ENCODE measurements at places on chromosomes 3 and 15. TPM values are rescaled to one million over a fixed set of nuclear protein-coding genes. Genes with fewer than 3 reads are reported as not detected.

The MAP6D1 gene
- 0.34 TPM for polyA plus RNA-seq

The DAPK2 gene
- 0.63 TPM for polyA plus RNA-seq

The EFHB gene
- 0.42 TPM for polyA plus RNA-seq

The PLS1 gene
- polyA plus RNA-seq: 11.2 TPM
